ENCODE measurements at places on chromosomes 2 and 18. TPM values are rescaled to one million over a fixed set of nuclear protein-coding genes. Genes with fewer than 3 reads are reported as not detected.
A peak's percentile ranks its signal among the peaks of the same experiment; 100 is the strongest.

Gene ARHGAP15
- total RNA-seq: 47.0 TPM

DNA sequence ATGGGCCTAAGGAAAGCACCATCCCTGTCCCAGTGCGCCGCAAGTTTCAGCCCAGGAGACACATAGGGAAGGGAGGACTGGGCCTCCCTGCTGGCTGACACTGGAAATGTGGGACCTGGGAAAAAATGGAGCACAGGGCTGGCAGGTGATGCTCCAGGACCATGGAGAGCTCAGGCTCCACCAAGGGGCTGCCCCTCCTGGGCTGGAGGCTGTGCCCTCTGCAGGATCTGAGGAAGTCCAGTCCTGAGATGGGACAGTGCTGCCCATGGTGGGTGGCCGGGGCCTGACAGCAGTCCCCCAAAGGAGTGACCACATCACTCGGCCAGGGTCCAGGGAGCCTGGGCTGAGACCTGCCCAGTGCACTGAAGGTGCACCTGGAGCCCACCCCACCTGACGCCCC is 108.6 kb upstream of the TEKT4 start:
- no peak overlapping the region for H3K27ac ChIP-seq
- no peaks in the 10 kb centered on the region for H3K4me1 ChIP-seq
- H3K36me3 ChIP-seq: no peaks in the 10 kb centered on the region
- H3K4me3 ChIP-seq: no peak overlapping the region

DNA sequence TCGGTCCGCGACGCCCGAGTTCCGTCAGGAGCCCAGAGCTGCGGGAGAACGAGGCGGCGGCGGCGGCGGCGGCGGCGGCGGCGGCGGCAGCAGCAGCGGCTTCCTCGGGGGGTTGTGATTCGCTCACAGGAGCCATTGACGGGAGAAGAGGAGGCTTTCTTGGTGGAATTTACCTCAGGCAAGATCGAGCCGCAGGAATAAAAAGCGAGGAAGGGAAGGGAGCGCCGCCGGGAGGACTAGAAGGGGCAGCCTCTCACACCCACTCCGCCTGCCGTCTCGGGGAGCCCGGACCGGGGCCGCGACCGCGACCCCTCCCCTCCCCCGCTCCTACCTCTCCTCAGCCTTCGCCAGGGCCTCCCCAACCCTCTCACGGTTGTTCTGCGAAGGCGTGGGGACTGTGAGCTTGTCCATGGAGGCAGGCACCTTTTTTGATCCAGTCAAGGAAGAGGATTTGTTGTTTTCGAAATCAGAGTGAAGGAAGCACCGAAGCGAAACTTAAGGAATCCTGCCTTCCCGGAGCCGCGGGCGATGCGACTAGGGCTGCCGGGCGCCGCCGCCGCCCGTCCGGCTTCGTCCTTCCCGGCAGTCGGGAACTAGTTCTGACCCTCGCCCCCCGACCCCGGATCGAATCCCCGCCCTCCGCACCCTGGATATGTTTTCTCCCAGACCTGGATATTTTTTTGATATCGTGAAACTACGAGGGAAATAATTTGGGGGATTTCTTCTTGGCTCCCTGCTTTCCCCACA is 506 bp downstream of the BMPR2 start:
- peaks cover 39% of the 10 kb centered on the region for H3K4me1 ChIP-seq
- H3K4me3 ChIP-seq: peak overlapping the region; percentile 97
- DNase-seq: peak; percentile 50
- peak overlapping the region; percentile 86 for H3K27ac ChIP-seq

Gene NEURL3
- total RNA-seq: 0.16 TPM

DNA sequence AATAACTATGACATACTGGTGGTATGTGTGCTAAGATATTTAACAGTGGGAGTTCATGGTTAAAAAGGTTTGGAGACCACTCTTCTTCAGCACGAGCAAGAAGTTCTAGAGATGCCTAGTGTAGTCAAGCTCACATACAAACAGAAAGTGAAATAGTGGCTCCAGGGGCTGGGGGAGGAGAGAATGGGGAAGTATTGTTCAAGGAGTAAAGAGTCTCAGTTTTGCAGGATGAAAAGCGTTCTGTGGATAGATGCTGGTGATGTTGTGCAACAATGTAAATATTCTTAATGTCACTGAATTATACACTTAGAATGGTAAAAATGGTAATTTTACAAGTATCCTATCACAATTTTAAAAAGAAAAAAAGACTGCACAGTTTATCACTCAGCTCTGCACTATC is 29.0 kb upstream of the EPAS1 start:
- peaks cover 5% of the 10 kb centered on the region for H3K27me3 ChIP-seq
- H3K27ac ChIP-seq: no peak overlapping the region
- H3K4me1 ChIP-seq: peaks cover 13% of the 10 kb centered on the region
- H3K36me3 ChIP-seq: no peaks in the 10 kb centered on the region
- DNase-seq: no peak
- H3K4me3 ChIP-seq: no peak overlapping the region

Gene GLS
- total RNA-seq: 201 TPM

Gene SP9
- total RNA-seq: not detected

Gene LAMA1
- total RNA-seq: not detected

DNA sequence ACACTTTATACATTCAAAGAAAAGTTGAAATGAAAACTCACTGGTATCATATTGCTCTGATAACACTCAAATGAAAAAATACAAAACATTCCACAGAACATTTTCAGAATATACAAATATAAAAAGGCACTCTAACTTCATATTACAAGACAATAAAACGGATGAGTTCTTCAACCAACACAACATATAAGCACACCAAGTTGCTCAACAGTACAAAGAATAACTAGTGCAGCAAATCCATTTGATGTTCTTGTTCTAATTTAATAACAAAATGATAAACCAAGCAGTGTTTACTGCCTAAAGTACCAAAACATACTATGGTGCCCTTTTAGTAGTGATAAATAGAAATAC is 60.8 kb upstream of the PGAP1 start:
- peak overlapping the region; percentile 97 for H3K27ac ChIP-seq
- H3K36me3 ChIP-seq: peaks cover 71% of the 10 kb centered on the region
- no peak for DNase-seq
- peak overlapping the region; percentile 8 for H3K4me3 ChIP-seq
- H3K27me3 ChIP-seq: no peaks in the 10 kb centered on the region
- H3K4me1 ChIP-seq: peaks cover 62% of the 10 kb centered on the region

DNA sequence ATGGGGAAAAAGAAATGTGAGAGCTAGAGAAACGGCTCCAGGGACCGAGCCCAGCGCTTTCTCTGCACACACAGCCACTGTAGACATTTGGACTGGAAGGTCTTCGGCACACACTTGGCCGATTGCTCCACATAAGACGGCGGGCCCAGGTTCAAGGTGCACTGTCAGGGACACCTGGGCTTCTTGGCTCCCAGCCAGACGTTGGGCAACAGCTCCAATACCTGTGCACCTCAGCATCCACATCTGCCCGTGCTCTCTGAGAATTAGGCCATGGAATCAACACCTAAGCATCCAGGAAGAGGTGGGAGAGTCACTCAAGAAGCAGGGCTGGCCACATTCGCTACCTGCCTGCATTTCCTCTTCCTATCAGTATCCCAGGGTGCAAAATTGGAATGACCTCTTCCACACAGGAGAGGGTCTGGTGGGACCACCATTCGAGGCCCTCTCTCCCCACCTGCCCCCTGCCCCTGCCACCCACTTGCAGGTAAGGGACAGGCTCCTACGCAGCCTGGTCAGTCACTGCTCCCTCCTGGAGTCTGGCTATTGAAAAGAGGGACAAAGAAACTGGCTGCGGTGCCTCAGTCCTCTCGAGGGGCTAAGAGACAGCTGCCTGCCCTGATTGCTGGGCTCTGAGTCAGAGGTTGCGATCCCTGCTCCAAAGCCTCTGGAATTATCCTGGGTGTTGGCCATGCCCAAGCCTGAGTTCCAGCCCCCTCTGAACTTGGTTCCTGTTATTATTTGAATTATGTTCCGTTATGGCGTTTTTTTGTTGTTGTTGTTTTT is 40.1 kb upstream of the TAF1B start:
- H3K4me3 ChIP-seq: no peak overlapping the region
- H3K27me3 ChIP-seq: peaks cover 4% of the 10 kb centered on the region
- peaks cover 5% of the 10 kb centered on the region for H3K4me1 ChIP-seq
- H3K27ac ChIP-seq: no peak overlapping the region
- no peak for DNase-seq

Gene GBX2
- not detected for total RNA-seq

GRCh38 chr2:9174771-9175437 is 31.7 kb upstream of the ASAP2 start:
- DNase-seq: no peak
- no peak overlapping the region for H3K4me3 ChIP-seq
- no peaks in the 10 kb centered on the region for H3K4me1 ChIP-seq
- peaks cover 12% of the 10 kb centered on the region for H3K27me3 ChIP-seq
- no peaks in the 10 kb centered on the region for H3K36me3 ChIP-seq

DNA sequence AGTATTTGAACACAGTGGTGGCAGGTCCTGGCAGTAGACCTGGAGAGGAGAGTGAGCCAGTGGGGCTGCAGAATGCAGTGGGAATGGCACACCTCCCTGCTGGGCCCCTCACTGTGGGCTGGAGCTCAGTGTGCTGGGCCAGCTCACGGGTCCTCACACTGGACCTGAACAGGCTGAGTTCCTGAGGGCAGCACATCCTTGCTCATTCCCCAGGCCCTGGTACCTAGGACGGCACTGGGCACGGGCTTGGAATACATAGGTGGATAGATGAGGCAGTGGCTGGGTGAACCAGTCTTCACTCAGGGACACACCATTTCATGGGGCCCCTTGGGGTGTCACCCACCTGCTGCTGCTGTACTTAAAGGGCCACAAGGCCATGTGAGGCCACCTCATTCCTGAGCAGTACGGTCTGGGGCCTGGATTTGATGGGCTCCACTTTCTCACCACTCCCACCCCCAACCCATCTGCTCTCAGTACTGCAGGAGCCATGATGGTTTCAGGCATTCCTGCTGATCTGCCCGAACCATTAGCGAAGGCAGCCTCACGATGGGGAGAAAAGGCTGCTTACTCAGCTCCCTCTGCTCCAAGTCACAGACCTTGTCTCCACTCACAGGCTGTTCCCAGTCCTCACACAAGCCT is 4.2 kb downstream of the TMEM177 start:
- peaks cover 9% of the 10 kb centered on the region for H3K36me3 ChIP-seq
- H3K27ac ChIP-seq: peak overlapping the region; percentile 47
- H3K27me3 ChIP-seq: no peaks in the 10 kb centered on the region

DNA sequence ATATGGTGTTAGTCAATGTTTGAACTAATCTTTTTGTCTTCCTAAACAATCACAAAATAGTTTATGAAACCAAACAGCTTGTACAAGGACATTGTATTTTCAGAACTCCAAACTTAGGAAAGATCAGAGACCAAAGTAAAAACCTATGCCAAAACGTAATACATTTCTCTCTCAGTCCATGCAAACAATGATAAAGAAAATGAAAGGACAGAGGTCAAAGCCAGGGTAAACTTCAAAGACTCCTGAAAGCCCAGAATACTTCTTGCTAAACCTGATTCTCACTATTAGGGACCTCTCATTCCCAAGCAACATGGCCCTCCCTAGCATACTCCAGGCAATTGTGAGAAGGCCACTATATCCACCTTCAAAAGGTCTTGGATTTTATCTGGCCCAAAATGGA is 105.1 kb upstream of the GALNT5 start:
- no peak overlapping the region for H3K4me3 ChIP-seq
- H3K27ac ChIP-seq: no peak overlapping the region
- H3K27me3 ChIP-seq: peaks cover 14% of the 10 kb centered on the region
- no peaks in the 10 kb centered on the region for H3K4me1 ChIP-seq
- H3K36me3 ChIP-seq: no peaks in the 10 kb centered on the region

GRCh38 chr2:455015-455705 is 167.3 kb upstream of the ALKAL2 start:
- H3K27me3 ChIP-seq: peaks cover 47% of the 10 kb centered on the region
- H3K4me1 ChIP-seq: peaks cover 13% of the 10 kb centered on the region
- no peak for DNase-seq
- no peaks in the 10 kb centered on the region for H3K36me3 ChIP-seq

DNA sequence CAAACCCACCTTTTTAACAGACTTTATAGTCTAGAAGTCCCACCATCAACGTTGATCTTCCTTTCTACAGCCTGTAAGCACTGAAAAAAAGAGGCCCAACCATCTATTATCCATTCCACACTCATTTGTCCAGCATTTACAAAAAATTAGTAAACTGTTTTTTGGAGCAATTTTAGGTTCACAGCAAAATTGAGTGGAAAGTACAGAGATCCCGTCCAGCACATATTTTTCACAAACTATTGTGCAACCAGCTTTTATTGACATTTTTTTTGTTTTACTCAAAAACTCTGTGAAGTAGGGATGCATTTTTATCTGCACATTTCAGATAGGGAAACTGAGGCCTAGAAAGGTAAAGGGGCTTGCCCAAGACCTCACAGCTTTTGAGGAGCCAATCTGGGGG is 68.6 kb downstream of the TNP1 start:
- H3K27me3 ChIP-seq: no peaks in the 10 kb centered on the region
- no peak overlapping the region for H3K4me3 ChIP-seq
- H3K27ac ChIP-seq: no peak overlapping the region
- DNase-seq: no peak

Gene ELOA2
- not detected for total RNA-seq

GRCh38 chr2:54029721-54030395 is 59.1 kb upstream of the PSME4 start:
- DNase-seq: no peak
- H3K4me1 ChIP-seq: peaks cover 1% of the 10 kb centered on the region
- H3K27me3 ChIP-seq: no peaks in the 10 kb centered on the region
- H3K27ac ChIP-seq: no peak overlapping the region

DNA sequence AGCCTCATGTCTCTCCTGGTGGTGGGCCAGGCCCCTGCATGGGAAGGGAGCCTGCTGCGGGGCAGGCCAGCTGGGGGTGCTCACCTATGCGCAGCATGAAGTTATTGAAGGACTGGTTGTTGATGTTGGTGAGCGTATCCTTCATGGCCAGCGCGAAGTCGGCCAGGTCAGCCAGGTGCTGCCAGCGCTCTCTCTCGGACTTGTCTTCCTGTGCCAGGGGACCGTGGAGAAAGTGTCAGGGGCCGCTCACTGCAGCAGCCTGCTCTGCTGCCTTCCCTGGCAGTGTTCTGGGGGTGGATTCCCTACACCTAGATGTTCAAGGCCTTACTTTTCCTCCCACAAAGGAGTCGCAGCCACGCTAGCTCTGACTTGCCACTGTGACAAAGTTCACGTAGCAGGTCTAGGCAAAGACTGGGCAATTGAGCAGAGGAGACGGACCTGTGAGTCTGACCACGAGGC is 28.2 kb downstream of the CENPO start:
- no peak overlapping the region for H3K27ac ChIP-seq
- no peak for DNase-seq
- H3K27me3 ChIP-seq: no peaks in the 10 kb centered on the region
- H3K4me3 ChIP-seq: no peak overlapping the region
